ENCODE measurements at places on chromosomes 2 and 18.

GRCh38 chr18:58117786-58118403, 73.9 kb downstream of the NEDD4L start:
- no peak for DNase-seq

GRCh38 chr2:106307860-106308259, 113.8 kb upstream of the UXS1 start:
- DNase-seq = no peak

DNA sequence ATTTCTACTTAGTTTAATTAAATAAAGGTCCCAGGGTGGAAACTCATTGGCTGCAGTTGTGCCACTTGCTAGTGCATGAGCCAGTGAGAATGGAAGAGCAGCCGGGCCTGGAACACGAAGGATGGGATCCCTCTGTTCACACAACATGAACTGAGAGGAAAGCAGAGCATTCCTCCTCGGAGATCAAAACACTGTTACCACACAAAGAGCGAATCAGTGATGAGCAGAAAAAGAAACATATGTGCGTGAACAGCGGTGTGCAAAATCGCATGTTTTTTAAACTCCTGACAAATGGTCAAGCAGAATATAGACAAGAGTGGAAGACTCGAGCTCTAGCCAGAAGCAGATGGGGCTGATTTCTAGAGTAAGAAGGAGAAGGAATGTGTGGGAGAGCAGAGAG, 28.4 kb upstream of the ANKRD44 start:
- no peak for DNase-seq

DNA sequence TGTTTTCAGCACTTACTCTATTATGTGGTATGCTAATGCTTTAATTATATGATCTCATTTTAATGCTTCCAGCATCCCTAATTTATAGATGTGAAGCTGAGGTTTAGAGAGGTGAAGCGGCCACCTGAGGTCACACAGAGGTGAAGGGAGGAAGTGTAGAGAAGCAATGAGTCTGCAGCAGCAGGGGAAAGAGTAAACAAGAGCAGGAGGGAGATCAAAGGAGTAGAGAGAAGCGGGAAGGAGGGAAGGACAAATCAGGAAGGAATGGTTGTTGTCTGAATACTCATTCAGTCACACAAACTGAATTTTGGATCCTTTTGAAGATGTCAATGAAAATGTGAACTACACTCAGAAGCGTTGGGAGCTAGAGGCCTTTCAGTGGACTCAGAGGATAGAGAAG, 130.0 kb downstream of the CPS1 start:
- DNase-seq = no peak

DNA sequence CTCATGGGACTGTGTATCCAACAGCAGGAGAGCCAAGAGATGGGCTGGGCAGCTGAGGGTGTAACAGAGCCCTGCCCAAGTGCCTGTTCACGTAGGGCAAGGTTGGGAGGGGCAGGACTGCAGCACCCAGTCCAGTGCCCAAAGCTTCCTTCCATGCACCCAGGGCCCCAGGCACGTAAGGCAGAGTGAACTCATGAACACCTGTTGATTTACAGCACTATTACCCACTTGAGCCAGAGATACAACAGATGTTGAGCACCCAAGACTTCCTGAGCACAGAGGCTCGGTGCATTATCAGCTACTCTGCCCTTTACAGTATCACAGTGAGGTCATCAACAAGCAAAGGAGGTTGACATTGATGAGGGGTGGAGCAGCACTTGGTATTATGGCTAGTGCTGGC, 50.2 kb upstream of the FHL2 start:
- no peak for DNase-seq

- no peak for DNase-seq
These were observed 901 bp downstream of the FEZ2 start for GRCh38 chr2:36597003-36597531.

GRCh38 chr2:241125626-241126025, 23.5 kb upstream of the MTERF4 start:
- no peak for DNase-seq

DNA sequence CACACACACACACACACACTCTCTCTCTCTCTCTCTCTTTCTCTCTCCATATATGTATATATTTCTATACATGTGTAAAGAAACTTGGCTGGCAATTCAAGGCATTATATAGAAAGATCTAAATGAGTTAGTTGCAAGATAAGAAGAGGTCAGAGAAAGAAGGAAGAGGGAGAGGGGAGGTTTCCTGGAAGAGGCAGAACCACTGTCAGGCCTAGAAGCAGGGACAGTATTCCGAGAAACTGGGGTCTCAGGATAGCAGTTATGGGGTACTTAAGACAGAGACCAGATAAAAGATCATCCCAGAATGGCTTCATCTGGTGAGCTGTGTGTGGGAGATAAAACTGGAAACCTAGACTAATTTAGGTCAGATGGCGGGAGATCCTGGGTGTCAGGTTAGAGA, 180.8 kb downstream of the CAMKMT start:
- no peak for DNase-seq

DNA sequence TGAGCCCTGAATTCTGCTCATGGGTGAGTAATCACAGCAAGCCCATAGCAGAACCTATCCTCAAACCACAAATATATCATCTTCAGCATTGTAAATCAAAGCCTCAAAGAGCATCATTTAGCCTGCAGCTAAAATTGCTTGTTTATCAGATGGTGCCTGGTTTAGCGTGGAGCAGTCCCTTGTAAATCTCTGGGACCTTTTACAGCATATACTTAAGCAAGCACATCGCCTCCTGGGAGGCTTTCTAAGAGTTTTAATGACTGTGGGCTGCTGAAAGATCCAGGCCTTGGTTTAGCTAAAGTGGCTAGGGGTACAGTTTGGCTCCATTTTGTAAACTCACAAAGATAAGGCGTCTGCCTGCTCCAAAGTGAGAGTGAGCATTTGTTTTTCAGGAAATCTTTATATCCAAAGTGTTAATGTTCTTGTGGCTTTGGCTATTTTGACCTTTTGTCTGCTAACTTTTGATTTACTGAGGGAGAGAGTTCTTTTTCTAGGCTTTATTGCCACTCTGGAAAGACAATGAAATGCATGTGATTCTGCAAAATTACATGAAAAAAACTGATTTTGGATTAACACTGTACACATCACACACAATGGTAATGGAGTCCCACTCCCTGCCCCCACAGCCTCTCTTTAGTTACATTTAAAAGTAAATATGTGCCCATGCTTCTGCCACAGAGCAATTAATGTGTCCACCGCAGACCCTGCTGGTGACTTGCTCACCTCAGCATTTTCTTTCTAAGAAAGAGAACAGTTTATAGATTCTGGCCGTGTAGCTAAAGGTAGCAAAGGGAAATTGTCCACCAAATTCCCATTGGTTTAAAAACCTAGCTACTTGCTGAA, 194.8 kb downstream of the LNPK start:
- DNase-seq = no peak

DNA sequence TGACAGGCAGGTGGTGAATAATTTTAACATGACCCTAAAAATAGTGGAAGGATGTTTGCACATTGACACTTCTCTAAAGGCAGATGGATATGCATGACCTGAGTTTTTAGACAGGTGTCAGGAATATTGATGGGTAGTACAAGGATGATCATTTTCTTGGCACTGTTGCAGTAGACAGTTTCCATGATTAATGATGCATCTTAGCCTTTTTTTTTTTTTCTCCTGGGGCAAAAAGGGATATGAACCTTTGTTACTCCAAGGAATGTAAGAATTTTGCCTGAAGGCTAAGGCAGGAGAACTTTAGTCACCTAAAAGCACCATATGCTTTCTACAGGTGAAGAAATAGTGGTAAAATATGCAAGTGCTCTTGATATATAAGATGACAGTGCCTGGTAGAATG, 136.3 kb upstream of the CAVIN2 start:
- DNase-seq = no peak

DNA sequence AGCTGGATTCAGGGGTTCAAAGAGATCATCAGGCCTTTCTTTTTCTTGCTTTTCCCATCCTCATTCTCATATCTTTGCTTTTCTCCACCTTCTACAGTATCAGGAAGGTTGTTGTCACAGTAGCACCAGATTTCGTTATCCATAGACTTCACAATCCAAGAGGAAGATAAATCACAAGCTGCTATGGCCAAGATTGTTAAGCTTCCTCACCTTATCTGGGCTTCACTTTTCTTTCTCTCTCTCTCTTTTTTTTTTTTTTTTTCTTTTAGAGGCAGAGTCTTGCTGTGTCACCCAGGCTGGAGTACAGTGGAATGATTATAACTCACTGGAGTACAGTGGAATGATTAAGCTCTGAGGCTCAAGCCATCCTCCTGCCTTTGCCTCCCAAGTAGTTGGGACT, 93.5 kb downstream of the TTC27 start:
- no peak for DNase-seq

- no peak for DNase-seq
These were observed 344.7 kb upstream of the FIGN start for GRCh38 chr2:164080486-164080885.

GRCh38 chr2:70280242-70280798, 13.2 kb downstream of the SNRPG start:
- no peak for DNase-seq

- no peak for DNase-seq
These were observed 213.3 kb upstream of the CXCR4 start for GRCh38 chr2:136331226-136331625.

- DNase-seq = no peak
These were observed 61.0 kb downstream of the MYT1L start for GRCh38 chr2:2269989-2270562.

DNA sequence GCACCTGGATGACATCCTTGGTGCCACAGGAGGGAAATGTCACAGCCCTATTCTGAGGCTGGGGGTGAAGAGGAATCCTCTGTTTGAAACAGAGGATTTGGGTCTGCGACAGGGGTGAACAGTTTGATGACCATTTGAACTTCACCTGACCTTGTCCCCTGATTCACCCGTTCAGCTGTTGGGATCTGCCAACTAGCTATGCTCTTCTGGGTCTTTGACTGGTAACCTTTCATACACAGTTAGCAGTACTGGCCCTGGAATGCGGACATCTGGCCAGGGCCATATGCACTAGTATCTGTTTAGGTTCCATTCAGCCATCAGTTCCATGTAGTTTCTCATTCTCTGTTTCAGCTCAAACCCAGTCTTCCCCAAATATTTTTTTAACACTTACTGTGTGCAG, 72.6 kb upstream of the MCFD2 start:
- no peak for DNase-seq

DNA sequence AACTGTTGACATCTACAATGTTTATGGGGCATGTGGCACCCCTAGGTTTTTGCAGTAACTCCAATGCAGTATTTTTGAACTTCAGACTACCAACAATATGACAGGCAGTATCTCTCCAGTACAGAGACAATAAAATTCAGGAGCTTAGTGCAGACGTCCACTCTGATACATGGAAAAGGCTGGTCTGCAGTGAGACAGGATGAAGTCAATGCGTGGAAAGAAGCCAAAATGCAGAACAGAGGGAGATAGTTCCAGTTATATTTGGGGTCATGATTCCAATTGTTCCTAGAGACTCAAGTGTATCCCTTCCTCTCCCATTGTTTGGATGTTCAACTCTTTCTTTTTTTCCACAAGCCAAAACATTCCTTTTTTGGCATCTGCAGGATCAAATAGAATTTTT, 18.7 kb upstream of the SMAD2 start:
- DNase-seq = no peak

- no peak for DNase-seq
These were observed 30.3 kb downstream of the SOCS6 start for GRCh38 chr18:70319187-70319586.

- no peak for DNase-seq
These were observed 209.2 kb upstream of the DCC start for GRCh38 chr18:52130624-52131301.

DNA sequence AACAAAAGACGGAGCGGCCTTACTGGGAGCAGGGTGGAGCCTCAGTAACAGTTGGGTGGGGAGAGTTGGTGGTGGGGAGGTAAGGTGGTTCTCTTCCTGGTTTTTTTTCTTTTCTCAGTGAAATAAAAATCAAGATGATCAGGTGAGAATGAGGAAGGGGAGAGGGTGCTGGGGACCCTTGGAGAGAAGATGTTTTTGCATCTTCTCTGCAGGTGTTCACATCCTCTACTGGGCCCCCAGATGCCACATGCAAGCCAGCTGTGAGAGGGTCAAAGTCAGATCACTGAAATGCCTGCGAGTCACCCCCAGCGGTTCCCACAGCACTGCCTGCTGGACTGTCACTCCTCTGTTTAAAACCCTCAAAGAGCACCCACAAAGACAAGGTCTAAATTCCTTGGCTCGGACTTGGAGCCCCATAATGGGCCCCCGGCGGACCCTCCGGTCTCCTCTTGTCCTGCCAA, 69.8 kb upstream of the FHL2 start:
- no peak for DNase-seq

GRCh38 chr18:70384181-70384790, 95.4 kb downstream of the SOCS6 start:
- DNase-seq = no peak

- DNase-seq = no peak
These were observed 177.9 kb downstream of the ANTXR1 start for GRCh38 chr2:69190743-69191404.

DNA sequence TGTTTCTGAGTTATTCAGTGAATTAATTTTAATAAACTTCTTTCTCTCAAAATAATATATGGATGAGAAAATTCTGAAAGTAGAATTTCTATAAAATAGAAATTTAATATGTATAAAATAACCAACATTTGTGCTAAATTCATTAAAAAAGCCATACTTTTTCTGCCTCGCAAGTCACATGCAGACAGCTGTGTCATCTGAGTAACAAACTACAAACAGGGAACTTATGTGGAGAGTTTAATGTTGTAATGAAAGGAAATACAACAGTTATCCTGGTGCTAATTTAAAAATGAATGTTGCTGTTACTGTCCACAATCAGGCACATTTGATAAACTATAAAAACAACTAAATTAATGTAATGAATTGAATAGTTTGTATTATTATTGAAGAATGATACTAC, 22.2 kb downstream of the RMDN2 start:
- no peak for DNase-seq

GRCh38 chr2:70009762-70010575, 48.5 kb upstream of the ASPRV1 start:
- no peak for DNase-seq

DNA sequence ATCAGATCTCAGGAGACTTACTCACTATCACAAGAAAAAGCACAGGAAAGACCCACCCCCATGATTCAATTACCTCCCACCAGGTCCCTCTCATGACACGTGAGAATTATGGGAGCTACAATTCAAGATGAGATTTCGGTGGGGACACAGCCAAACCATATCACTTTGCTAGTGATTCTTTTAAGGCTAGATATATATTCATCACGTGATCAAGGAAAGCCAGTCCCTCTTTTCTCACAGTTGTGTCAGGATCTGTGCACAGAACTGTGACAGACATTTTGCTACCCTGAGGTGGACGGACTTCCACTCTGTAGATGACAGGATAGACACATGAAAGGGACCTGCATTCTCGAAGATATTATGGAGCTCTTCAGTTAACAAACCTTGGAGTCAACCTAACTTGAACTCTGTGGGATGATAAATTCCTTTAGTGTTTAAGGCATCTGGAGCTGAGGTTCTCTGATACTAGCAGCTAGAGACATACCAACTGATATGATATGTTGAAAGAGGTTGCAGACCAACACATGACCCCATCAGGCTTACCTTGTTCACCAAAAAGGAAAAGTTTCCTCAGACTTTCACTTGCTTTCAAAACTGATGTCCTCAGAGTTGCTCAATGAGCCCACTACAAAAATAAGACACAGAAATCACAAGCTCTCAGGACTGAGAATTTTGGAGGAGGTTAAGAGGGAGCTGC, 66.3 kb upstream of the SCG2 start:
- no peak for DNase-seq

GRCh38 chr2:57965219-57965618, 81.4 kb upstream of the VRK2 start:
- no peak for DNase-seq
